ENCODE measurements at places on chromosomes 11 and 22.

DNA sequence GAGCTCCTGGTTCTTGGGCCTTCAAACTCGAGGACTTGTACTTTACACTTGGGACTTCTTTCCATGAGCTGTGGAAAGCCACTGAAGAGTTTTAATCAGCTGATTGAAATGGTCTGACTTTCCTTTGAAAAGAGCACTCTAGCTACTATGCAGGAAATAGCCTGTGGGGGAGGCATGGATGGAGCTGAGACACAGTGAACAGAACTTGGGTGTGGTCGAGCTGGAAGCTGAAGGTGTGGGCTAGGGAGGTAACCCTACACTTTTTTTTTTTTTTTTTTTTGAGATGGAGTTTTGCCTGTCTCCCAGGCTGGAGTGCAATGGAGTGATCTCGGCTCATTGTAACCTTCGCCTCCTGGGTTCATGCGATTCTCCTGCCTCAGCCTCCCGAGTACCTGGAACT lies 17.5 kb upstream of the CAPRIN1 start:
- DNase-seq, result no peak

DNA sequence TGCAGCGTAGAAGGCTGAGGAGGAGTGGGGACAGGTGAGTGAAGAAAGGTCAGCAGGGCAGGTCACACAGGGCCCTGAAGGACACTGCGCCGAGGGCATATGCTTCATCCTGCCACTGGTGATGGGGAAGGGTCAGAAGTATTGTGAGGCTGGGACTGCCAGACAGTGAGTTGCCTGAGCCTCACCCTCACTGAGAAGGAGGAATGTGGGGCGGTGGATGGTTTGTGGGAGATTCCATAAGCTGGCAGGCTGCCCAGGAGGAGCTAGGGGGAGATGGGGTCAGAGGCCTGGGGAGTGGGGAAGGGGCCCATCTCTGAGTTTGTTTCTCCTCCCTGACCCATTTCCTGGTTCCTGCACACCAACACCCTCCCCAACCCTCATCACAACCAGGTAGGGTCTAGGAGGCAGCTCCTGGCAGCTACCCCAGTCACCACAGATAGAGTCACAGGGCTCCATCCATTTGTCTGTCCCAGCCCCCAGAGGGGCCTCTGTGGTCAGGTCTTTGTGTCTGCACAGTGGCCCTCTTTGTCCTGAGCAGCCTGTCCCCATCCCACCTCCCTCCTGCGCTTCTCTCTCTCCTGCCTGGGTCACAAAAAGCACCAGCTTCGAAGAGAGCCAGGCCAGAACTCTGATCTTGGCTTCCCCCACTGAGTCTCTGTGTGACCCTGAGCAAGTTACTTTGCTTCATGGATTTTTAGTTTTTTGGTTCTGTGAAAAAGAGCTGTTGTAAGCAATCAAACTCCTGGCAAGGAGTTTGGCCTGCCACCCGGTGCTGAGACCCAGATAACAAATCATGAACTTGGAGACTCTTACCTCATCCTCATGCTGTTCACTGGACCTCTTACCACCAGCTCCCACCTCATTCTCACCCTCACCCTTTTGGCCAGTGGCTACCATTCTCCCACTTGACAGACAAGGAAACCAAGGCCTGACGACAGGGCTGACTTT lies 4.6 kb upstream of the P2RY2 start:
- no peak for DNase-seq

- DNase-seq, result no peak
Measured at GRCh38 chr11:86570020-86570419, 102.4 kb downstream of the ME3 start.

GRCh38 chr11:47317064-47317828 lies 35.3 kb downstream of the MYBPC3 start:
- DNase-seq, result no peak

GRCh38 chr11:66934950-66935779 lies 23.0 kb downstream of the PC start:
- DNase-seq, result no peak

DNA sequence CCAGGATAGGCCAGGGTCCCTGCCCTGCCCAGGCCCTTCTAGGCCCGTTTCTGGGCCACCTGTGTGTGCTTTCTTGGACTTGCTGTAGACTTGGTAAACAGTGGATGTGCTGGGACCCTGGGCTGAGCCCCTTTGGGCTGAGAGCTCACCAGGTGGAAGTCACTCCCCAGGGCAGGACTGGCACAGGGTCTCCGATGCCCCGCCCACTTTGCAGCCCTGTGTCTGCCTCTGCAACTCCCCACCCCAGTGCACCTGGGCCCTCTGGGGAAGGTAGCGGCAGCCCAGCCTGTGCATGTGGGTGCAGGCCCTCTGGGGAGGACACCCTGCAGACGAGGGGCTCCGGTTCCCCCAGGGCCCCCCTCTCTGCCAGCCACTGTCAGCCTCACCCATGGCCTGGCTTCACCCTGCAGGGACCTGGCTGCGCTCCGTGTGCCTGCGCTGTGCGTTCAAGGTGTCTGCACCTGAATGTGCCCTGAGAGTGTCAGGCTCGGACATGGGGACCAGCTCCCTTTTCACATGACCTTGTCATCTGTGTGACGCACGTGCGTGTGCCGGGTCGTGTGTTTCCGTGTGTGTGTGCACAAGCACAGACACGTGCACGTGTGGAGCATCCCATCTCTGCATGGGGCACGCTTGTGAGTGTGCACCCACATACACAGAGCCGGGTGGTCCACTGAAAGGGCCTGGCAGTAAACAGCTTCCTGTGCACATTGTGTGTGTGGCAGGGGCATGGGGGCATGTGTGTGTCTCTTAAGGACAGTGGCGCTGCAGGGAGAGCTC lies 118.5 kb downstream of the KCNQ1OT1 start:
- no peak for DNase-seq

DNA sequence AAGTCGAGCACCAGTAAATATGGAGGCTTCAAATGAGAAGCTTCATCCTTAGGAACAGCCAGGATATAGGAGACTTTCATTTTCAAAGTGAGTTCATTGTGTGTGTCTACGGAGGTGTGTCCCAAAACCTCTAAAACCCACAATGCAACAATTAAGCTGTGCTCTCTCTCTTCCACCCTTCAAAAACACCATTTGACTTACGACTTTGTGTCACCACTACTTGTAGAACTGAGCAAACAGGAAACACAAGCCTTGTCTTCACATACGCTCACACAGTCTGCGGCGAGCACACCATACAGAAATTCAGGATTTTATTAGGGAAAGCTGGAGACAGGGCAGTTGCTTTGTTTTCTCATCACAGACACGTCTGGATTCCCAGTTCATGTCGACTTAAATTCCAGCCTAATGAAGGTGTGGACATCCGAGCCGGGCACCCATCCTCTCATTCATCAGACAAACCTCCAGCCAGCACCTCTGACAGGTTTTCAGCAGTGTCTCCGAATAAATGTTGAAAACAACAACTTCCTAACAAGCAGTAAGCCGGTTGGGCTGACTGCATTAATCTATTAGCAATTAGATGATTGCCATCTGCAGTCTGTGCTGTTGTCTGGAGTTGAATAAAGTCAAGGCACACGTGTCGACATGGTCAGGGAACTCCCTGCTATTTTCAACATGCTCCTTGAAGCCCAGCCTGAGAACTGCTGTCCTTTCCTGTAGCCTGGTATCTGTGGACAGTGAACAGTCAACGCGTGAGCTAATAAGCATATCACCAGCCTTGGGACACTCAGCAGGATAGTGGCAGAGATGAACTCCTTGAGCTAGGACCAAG lies 1411.1 kb downstream of the BRD1 start:
- no peak for DNase-seq

DNA sequence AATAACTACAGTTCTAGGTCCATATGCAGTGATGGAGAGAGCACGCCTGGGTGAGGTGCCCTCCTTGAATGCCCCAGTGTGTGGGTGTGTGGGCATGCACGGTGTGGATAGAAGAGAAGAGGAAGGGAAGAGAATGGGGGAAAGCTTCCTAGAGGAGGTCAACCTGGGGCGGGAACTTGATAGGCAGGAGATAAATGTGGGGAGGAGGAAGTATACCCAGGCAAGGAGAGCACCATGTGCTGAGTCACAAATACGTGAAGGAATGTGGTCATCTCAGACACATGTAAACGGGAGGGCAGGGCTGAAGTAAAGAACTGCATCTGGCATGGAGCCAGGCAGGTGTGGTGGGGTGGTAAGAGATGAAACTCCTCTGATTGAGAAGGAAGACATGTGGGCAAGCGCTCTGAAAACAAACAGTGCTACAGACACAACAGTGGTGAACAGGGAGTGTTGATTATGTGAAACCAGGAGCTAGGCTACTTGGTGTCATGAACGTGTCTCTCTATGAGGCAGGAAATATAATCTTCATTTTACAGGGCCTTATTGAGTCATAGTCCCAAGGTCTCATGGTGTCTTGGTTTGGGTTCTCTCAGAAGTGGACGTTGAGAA lies 61.5 kb upstream of the EED start:
- no peak for DNase-seq
